Esophagus squamous epithelium (tissue), 5 donors: ENCODE measurements at places on chromosomes 4 and X.

DNA sequence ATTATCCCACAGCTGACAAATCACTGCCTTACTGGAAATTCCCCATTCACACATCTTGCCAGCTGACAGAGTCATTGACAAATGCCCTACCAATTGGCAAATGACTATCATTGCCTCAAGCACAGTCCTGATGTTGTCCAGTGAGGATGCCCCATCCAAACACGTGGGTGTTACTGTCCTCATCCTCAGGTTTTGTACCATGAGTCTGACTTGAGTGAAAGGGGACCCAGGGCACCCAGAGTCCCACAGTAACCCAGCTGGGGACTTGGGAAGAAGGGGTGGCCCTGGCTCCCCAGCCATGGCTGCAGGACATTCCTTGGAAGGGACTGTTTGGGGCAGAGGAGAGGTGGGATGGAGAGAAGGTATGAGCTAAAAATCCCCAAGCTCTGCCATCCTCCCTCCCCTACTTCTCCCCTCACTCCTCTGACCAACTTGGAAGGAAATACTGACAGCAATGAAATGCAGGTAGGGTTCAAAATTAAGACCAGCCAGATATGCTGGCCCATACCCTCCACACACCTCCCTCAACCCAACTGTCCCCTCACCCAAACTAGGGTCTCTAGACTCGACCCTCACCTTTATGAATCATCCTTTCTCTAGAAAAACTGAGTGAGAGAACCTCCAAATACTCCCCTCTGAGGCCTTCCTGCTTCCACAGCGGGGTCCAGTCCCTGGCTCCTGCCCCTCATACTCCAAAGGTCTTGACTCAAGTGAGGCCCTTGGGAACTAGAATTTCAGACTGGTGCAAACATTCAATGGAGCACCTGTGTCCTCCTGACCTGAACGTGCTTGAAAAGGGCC lies 5.1 kb downstream of the TIMP1 start:
- no peak for DNase-seq
- no peaks in the 10 kb centered on the region for H3K4me1 ChIP-seq
- H3K27ac ChIP-seq: no peak overlapping the region
- H3K4me3 ChIP-seq: no peak overlapping the region

- peak overlapping the region; percentile 94 for H3K27ac ChIP-seq
- H3K4me3 ChIP-seq: peak overlapping the region; percentile 80
- no peaks in the 10 kb centered on the region for H3K27me3 ChIP-seq
- no peaks in the 10 kb centered on the region for H3K36me3 ChIP-seq
Observed at GRCh38 chrX:153723351-153724251, 586 bp downstream of the BCAP31 start.

DNA sequence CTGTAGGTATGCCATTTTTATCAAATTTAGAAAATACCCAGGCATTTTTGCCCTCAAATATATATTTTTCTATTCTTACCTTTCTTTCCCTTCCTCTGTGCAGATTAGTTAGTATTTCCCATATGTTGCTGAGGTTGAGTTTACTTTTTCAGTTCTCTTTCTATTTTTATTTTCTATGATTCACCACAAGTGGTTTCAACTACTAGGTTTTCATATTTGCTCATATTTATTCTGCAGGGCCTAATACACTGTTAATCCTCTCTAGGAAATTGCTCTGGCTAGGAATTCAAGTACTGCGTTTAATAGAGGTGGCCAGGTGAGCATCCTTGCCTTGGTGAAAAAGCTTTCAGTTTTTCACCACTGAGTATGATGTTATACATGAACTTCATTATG lies 1535.3 kb upstream of the PCDH10 start:
- H3K4me1 ChIP-seq: no peaks in the 10 kb centered on the region
- no peak overlapping the region for H3K4me3 ChIP-seq
- DNase-seq: no peak
- H3K36me3 ChIP-seq: no peaks in the 10 kb centered on the region
- no peak overlapping the region for H3K27ac ChIP-seq

- no peaks in the 10 kb centered on the region for H3K27me3 ChIP-seq
- no peak overlapping the region for H3K4me3 ChIP-seq
- H3K27ac ChIP-seq: no peak overlapping the region
- no peak for DNase-seq
- H3K4me1 ChIP-seq: no peaks in the 10 kb centered on the region
- no peaks in the 10 kb centered on the region for H3K36me3 ChIP-seq
Observed at GRCh38 chr4:119646347-119647071, 17.9 kb upstream of the PDE5A start.
